ENCODE measurements at places on chromosomes 3 and 15.
A peak's percentile ranks its signal among the peaks of the same experiment; 100 is the strongest.

GRCh38 chr15:68349151-68349550 lies 71.6 kb downstream of the FEM1B start:
- DNase-seq = no peak

GRCh38 chr15:36313021-36313420 lies 266.4 kb upstream of the CDIN1 start:
- no peak for DNase-seq

- DNase-seq = no peak
Observed at GRCh38 chr3:185744997-185745843, 79.6 kb downstream of the IGF2BP2 start.

- no peak for DNase-seq
Observed at GRCh38 chr3:138638641-138639040, 30.1 kb downstream of the FAIM start.

DNA sequence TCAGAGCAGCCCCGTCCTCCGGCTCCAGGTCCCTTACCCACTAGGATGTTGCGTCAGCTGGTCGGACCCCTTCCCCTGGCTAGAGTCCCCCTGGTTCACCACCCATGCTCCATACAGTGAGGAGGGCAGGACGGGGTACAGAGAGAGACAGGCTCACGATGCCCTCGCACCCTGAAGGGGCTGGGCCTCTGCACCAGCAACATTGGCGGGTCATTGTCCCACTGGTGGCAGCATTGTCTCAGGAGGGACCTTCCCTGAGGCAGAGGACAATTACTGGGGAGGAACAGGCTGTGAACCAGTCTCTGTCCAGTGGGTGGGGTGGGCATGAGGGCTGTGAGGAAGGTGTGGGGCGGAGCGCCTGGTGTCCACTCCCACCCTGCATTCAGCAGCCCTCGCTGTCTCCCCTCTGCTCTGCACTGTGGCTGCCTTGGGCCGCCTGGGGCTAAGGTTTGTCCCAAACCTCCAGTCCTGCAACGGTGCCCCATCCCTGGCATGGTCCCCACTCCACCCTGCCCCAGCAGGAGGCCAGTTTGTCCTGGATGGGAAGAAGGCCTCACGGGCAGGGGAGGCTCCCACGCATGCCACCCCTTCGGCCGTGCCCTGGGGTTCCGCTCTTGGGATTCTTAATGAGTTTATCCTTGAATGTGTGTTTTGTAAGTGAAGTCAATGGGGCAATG lies 48.0 kb upstream of the KLF13 start:
- DNase-seq = no peak

- no peak for DNase-seq
Observed at GRCh38 chr3:63976161-63976871, 47.0 kb downstream of the PSMD6 start.

DNA sequence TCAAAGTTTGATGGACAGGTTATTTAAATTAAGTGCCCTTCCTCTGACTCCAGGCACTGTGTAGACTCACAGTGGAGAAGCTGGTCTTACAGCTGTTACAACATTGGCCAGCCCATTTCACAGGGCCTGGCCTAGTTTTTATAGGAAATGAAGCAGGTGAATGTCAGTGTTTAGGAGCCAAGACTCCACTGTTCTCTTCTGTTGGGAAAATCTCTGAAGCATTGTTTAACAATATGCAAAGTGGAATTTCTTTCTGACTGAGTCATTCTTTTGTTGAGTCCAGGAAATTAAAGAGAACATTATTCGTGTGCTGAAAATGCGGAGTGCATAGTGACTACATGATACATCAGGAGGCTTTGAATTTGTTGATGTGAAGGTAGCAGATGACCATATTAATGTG lies 64.7 kb downstream of the ARRDC4 start:
- no peak for DNase-seq

GRCh38 chr15:65757256-65757655 lies 34.8 kb downstream of the DENND4A start:
- DNase-seq = no peak

- DNase-seq = no peak
Observed at GRCh38 chr15:67836955-67837354, 2.9 kb downstream of the RNU6-1 start.

DNA sequence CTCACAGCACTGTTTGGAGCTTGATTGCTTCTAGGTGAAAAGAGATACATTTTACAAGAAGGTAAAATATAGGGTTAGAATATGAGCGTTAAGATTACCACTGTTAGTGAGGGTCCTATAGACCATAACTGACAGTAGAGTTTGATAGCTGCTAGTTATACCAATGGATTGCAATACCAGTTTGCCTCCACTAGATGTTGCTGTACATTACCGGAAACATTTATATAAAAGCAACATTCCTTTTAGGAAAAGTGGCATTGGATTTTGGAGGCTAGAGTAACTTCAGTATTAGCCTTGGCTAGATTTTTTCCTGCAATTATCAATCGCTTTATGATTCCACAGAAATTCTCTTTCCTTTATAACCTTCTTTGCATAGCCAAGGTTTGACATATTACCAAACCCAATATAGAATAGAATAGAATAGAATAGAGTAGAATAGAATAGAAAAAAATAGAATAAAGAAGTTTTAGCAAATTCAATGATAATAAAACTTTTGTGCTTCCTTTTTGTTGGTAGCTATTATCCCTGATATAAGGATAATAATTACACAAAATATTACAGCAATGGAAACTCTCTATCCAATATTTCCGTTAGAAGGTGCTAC lies 1093.6 kb upstream of the ALCAM start:
- no peak for DNase-seq

- no peak for DNase-seq
Observed at GRCh38 chr15:85482894-85483293, 102.5 kb downstream of the AKAP13 start.

GRCh38 chr3:124078953-124079911 lies 87.3 kb upstream of the ROPN1 start:
- DNase-seq = no peak

DNA sequence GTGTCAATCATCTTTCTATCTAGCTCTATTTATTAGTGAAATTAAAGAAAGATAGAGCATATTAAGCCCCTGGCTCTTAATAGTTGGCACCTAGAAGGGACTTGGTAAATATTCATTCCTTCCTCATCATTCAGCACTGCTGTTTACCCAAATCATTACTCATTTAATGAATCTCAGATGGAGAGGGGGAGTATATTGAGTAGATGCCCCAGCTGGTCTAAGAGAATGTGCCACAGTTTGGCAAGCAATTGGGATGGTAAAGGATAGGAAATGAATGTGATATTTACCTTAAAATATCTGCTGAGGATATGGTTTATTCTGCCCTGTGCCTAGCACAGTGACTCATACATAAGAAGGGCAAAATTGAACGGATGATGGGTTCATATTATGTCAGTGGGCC lies 6.0 kb downstream of the IL1RAP start:
- no peak for DNase-seq

GRCh38 chr3:38142959-38143358 lies 4.5 kb downstream of the MYD88 start:
- DNase-seq = no peak

- no peak for DNase-seq
Observed at GRCh38 chr3:127789990-127790881, 32.1 kb downstream of the MGLL start.

- DNase-seq = no peak
Observed at GRCh38 chr15:73474785-73475184, 31.8 kb downstream of the REC114 start.

DNA sequence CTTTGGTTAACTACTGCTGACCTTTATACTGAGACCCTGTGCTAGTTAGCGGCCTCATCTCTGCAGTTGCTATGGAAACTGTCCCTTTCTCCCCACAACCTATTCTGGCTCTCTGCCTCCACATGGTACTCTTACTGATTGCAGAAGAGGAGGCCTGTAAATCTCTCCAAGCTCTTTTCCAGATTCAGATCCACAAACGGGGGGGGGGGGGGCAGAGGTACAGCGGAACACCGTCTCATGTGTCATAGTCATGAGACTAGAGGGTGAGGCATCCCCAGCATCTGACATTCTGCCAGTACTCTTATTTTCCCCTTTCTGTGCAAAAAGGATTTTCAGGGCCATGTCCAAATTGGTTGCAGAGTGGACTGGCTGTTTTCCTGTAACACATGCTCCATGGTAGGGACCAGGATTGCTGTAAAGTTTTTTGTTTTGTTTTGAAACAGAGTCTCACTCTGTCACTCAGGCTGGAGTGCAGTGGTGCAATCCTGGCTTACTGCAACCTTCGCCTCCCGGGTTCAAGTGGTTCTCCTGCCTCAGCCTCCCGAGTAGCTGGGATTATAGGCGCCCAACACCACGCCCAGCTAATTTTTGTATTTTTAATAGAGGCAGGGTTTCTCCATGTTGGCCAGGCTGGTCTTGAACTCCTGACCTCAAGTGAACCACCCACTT lies 8.3 kb upstream of the MAP1A start:
- no peak for DNase-seq

GRCh38 chr15:67850336-67850735 lies 10.5 kb upstream of the RNU6-1 start:
- no peak for DNase-seq

DNA sequence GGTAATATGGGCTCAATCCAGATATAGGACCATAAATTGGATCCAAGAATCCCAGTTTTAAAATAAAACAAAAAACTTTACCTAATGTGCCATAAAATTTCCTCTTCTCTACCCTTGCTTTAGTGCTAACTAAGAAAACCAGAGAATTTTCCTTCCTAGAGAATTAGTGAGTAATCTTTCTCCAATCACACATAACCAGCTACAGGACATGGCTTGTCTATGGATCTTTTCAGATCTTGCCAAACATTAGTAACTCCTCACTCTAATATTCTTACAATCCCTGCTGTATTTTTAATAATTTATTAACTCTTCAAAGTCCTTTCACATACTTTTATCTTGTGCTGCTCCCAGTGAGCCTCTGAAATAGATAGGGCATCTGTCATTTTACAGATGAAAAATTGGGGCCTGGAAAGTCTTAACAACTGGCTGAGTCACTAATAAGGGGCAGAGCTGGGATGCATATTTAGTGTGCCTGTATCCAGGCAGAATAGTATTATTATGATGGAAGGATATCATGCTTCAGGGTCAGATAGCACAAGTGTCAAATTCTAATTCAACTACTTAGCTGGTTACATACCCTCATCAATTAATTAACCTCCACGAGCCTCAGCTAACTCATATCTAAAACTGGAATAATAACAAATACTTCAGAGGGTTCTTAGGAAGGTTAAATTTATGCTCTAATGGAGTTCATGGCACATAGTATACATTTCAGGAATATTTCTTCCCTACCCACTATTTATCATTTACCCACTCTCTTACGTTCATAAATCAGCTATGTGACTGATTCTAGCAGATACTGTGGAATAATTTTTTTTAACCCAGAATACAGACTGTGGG lies 5.6 kb downstream of the ZBED2 start:
- no peak for DNase-seq

GRCh38 chr3:128479558-128480086 lies 12.9 kb upstream of the DNAJB8 start:
- DNase-seq = no peak

- no peak for DNase-seq
Observed at GRCh38 chr15:40582726-40583246, 11.3 kb upstream of the KNL1 start.

DNA sequence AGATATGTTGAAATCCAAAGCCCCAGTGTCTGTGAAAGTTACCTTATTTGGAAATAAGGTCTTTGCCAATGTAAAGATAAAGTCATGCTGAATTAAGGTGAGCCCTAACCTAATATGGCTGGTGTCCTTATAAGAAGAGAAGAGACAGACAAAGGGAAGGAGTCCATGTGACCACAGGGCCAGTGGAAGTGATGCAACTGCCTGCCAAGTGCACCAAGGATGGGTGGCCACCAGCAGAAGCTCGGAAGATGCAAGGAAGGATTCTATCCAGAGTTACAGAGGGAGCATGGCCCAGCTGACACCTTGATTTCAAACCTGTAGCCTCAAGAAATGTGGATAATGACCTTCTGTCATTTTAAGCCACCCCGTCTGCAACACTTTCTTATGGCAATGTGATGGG lies 35.3 kb upstream of the PGPEP1L start:
- no peak for DNase-seq

DNA sequence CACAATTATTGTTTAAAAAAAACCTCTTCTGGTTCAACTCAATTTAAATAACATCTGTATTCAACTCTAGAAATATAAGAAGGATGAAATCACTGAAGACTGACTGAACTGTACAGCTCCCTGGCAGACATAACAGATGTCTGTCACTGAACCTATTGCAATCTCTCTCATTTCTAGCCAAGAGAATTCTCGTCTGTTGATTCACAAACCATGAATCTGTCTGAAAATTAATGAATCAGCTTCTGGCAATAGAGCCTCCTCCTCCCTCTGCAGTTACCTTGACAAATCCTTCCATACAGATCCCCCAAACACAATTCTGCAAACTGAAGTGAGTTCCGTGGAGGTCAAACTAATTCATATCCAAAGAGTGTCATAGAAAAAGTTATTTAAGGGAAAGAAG lies 561.4 kb downstream of the PYDC2 start:
- DNase-seq = no peak

- no peak for DNase-seq
Observed at GRCh38 chr15:93932164-93932776, 299.1 kb upstream of the MCTP2 start.

- no peak for DNase-seq
Observed at GRCh38 chr3:141323936-141324704, 44.2 kb upstream of the ZBTB38 start.

- DNase-seq = no peak
Observed at GRCh38 chr15:43086551-43086950, 19.3 kb downstream of the UBR1 start.

GRCh38 chr3:164537485-164537884 lies 540.8 kb downstream of the SI start:
- DNase-seq = no peak

GRCh38 chr3:69080233-69080920 lies at the start of gene UBA3:
Gene UBA3, minus strand, starts transcription at chr3:69080365. Its CDS starts 12 bp downstream, at chr3:69080353.
- peak; percentile 82 for DNase-seq

DNA sequence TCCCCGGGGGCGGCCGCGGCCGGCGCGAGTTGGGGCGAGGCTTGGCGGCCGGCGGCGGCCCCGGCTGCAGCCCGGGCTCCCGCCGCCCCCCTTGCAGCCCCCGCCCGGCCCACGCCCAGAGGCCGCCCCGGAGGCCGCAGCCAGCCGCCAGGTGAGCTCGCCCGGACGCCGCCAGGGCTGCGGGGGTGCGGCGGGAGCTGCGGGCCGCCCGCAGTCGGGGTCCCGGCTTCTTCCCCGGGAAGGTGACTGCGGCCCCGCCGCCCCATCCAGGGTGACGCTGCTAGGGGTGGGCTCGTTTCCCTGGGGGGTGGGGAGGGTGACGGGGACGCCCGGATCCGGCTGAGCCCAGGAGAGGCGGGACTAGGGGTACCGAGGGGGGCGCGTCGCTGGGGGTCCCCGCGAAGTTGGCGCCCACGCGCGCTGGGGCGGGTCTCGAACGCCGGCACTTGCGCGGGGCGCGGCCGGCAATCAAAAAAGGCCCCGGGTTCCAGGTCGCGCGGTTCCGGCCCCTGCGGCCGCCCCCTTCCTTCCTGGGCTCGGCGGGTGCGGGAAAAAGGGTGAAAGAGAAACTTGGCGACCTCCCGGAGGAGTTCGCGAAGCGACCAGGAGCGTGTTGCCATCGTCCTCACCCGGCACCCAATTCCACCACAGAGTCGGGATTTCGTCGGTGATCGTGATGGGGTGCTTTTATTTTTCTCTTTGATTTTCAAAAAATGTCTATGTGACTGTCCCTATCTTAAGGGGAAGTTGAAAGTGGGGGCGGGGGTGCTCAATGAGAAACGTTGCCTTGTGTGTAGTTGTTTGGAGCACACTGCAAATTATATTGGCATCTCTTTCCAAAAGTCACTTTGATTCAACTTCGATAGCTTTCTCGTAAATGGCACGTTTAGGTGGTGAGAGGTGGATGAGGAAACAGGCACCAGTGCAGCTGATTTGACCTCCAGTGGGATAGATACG lies 619 bp downstream of the ATXN7 start:
- DNase-seq = peak; percentile 29
